Activated T-helper 2 cell treated with anti-CD3 and anti-CD28 coated beads, Interferon-gamma antibody, Interleukin-2, Interleukin-4, amounts not matched to agents 10 μg/mL and 5 μg/mL and 100 μg/mL, durations not matched to agents 14 hours and 24 hours and 36 hours (primary cell): ENCODE measurements at places on chromosomes 6 and 20. TPM values are rescaled to one million over a fixed set of nuclear protein-coding genes. Genes with fewer than 3 reads are reported as not detected.
A peak's percentile ranks its signal among the peaks of the same experiment; 100 is the strongest.

GRCh38 chr20:24164360-24164759 lies 175.8 kb upstream of the GGTLC1 start:
- no peak for DNase-seq

Gene WFDC8
- total RNA-seq, result not detected in 2 replicates

Gene SMOC2
- not detected in 2 replicates for total RNA-seq

Gene MRAP2
- 0.07 TPM in 1 of 2 replicates, not detected in the other for total RNA-seq

Gene SPINT3
- total RNA-seq, result not detected in 2 replicates

DNA sequence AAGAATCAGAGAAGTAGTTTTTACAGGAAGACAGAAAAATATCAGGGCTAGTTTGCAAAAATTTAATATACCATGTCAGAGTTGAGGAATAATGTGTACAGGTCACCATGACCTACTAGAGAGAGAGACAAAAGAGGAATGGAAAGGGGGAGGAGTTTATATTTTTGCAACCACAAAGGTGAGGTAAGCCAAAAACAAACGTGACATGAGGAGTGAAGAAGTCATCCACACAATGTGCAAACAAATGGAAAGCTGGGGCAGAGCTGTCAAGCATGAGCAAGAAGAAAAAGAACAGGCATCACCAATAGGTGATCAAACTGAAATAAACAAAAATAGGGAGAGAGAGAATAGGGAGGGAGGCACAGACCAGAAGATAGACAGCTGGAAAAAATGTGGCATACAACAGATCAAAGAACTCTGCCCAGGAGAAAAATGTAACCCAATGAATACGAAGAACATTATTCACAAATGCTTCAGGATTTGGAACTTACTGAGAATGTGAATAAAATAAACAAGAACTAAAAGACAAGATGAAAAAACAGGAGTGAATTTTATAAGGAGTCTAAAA lies 15.5 kb downstream of the RARS2 start:
- DNase-seq, result no peak

Gene CYP39A1
- total RNA-seq, result not detected in 2 replicates

Gene TMC2
- not detected in 2 replicates for total RNA-seq

Gene FAM209B
- total RNA-seq, result 0.97 and 1.8 TPM in 2 replicates

DNA sequence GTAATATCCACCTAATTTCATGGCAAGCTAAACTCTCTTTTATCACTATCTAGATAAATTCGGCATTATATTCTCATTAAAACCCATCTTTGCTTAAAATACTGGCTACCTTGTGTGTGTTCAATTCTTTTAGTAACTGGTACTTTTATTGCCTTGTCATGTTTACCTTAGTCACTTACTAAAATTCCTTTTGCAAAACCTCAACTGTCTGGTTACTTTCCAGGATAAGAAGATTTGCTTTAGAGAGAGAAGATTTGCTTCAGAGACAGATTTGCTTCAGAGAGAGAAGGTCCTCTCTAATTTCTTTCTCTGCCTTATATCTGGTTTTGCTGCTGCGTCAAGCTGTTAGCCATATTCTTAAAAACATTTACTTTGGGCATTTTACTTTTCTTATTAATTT lies 151.5 kb upstream of the MLIP start:
- DNase-seq, result no peak

GRCh38 chr6:5619249-5619648 lies 357.9 kb downstream of the FARS2 start:
- no peak for DNase-seq

- DNase-seq, result peak; percentile 44
Measured at GRCh38 chr20:35252037-35252461, 25.6 kb downstream of the MMP24 start.

DNA sequence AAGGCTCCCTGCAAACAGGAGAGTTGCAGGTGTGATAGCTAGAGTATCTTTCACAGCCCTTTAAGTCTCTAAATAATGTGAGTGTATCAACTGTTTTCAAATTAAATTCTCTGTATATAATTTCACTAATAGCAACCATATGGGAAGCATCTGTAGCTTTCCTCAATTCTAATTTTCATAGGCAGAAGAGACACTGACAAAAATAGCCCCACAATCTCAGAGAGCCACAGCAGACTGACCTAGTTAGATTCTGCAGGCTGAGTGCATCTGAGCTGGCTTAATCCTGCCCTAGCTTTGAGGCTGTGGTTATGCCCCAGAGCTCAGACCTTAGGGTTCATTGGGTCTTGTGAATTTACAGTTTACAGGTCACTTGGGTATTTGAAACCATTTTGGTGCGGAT lies 63.9 kb downstream of the MAP7 start:
- no peak for DNase-seq

Gene FOXS1
- not detected in 2 replicates for total RNA-seq

GRCh38 chr20:62080249-62080990 lies 14.7 kb upstream of the TAF4 start:
- DNase-seq, result no peak

Gene OTOR
- total RNA-seq, result not detected in 2 replicates

Gene TTI1
- total RNA-seq, result 35.7 and 36.7 TPM in 2 replicates

- DNase-seq, result no peak
Measured at GRCh38 chr6:83952830-83953229, 80.7 kb upstream of the MRAP2 start.

DNA sequence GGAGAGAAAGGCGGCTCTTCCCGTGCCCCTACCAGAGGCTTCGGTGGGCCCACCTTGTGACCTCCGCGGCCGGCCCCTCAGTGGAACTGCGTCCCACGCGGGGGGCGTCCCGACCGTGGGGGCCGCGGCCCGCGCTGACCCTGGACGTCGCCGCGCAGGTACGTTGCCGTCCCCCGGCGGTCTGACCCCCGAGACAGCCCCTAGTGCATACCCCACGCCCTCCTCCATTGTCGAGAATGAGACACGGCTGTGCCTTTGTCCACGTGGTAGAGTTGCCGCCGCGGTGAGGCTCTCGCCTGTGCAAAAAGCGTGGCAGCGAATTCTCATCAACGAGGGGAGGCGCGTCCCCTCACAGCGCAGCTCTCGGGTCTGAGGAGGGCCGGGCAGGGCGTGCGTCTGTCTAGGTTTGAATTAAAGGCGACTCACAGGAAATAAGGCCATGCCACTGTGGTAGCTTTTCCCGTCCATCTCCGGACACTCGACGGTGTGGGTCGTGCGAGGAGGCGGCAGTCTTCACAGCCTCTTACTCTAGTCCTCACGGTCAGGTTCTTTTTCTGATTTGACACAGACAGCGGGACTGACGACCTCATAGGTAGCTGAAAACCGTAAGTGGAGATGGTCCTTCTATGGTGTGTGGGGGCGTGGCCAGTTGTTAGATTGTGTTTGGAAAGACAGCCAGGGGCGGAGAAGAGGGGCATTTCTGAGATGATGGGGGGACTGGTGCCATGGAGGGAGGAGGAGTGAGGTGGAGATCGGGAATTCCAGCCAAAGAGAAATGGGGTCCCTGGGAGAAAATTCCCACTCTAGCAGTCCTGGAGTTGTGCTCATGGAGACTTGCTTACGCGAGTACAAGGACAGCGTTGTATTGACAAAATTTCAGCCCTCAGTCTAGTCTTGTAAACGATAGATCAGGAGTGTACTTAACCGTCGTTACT lies 580 bp downstream of the NXT1 start:
- DNase-seq, result peak; percentile 57

- no peak for DNase-seq
Measured at GRCh38 chr20:47141941-47142773, 214.3 kb downstream of the ZMYND8 start.

GRCh38 chr6:43263314-43264178 lies 20.3 kb downstream of the TTBK1 start:
- DNase-seq, result peak; percentile 60

Gene FLOT1
- 201 and 214 TPM in 2 replicates for total RNA-seq

GRCh38 chr20:9597547-9597946 lies 83.2 kb downstream of the LAMP5 start:
- DNase-seq, result no peak

DNA sequence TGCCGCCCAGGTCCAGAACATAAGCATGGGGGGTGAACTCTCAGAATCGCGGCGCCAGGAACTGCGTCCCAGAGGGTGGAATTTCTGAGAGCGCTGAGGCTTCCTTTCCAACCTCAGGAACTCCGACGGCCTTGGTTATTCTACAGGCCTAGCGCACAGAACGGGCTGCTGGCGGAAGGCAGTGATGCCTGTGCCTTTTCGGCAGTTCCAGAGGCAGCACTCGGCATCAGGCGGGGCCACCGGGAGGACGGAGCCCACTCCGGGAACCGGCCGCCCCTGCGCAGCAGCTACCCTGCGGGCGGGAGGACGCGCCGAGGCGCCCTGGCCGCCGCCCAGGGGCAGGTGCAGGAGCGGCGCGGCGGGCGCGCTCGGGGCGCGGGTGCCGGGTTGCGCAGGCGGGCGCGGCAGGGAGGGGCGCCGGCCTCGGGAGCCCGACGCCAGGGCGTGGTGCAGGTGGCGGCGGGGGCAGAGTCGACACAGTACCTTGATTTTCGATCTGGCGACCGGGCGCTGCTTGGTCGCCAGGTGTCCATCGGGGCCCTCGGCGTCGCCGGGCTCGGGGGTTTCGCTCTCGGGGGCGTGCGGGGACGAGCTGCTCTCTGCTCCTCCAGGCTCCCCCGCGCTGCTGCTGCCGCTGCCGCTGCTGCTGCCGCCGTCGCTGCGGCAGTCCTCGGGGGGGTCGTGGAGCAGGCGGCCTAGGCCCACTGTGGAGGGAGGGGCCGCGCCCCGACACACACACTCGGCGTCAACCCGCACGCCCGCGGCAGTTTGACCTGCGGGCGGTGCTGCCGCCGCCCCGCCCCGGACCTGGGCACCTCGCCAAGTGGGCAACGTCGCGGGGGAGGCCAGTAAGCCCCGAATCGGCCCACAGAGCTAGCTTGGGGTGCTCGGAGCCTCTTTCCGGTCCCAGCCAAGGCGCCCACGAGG lies 1.3 kb downstream of the OVOL2 start:
- no peak for DNase-seq

Gene GGTLC1
- not detected in 2 replicates for total RNA-seq

Gene PCSK2
- not detected in 2 replicates for total RNA-seq

Gene PMEPA1
- total RNA-seq, result 0.99 and 1.1 TPM in 2 replicates

Gene B3GALT4
- total RNA-seq, result 5.1 and 6.5 TPM in 2 replicates

- no peak for DNase-seq
Measured at GRCh38 chr6:41713159-41713649, 22.2 kb downstream of the TFEB start.

Gene MOG
- total RNA-seq, result not detected in 2 replicates

DNA sequence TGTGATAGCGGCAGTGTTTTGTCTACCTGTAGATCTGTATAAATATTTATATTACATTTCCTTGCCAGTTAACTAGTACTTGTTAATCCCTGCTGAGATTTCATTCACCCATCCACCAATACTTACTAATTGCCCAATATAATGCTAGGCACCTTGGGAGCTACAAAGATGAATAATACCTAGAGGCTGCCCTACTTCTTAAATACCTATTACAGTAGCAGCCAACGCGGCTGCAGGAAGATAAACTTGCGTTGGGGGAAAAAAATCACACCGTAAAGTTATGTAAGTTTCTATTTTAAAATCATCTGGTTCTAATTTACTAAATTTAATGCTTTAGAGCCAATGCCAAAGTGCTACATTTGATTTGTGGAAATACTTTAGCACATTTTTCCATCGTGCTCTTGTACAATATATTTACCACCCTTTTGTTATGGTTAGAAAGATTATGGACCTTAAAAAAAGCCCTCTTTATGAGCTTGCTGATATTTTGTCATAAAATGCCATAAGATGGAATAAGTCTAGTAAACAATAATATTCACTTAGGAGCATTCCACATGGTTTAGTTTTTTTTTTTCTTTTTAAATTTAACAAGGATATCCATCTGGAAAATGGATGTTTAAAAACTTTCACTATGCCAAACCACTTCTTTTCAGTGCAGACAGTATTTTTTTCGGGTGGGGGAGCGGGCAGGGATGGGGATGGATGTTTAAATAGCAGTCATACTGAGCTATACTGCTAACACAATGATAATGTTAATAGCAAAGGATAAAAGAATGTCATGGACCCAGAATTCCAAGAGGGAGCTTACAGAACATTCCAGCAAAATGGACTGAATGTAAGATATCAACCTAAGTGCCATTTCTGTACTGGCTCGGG lies 13.2 kb upstream of the NEDD9 start:
- DNase-seq, result no peak

GRCh38 chr20:36304786-36305495 lies 1.2 kb upstream of the DLGAP4 start:
- DNase-seq, result no peak

Gene BACH2
- 88.8 and 89.7 TPM in 2 replicates for total RNA-seq

DNA sequence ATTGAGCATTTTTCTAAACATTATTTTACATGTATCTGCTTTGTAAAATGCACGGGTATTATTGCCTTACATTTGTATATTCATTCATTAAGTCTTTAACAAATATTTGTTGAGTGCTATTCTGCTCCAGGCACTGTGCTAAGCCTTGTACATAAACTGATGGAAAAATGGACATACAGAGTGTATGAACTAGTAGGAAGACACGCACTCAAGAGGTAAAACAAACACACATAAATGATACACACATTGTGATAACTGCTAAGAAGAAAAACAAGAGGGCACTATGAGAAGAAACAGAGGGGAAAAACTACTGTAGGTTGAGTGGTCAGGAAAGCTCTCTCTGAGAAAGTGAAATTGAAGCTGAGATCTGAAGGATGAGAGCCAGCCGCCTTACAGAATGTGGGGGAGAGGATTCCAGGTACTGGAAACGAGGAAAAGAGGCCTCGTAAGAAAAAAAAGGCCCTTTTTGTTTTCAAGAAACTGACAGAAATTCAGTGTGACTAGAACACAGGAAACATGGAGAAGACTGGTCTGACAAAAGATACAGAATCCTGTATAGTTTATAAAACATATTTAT lies 117.5 kb downstream of the EYA4 start:
- DNase-seq, result no peak

Gene SNAP91
- not detected in 2 replicates for total RNA-seq

GRCh38 chr6:106886081-106886843 lies 88.3 kb downstream of the CD24 start:
- no peak for DNase-seq

DNA sequence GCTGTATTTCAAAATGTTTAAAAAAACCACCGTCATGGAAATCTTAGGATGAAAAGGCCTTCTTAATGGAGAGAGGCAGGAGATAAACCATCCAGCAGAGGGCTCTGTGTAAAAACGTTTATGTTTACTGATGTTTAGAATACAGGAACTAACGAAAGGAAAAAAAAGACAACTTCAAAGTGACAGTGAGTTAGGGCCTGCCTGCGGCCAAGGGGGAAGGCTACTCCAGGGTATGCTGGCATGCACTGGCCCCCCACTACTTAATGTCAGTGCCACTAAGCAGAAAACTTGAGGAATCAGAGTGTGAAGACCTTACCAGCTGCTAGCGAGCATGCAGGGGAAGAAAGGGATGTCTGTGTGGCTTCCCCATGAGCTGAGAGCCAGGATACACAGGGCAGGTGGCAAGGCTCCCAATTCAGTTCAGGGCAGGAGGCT lies 47.7 kb downstream of the AKAP7 start:
- DNase-seq, result no peak
